CD4-positive, alpha-beta T cell treated with Interleukin-4 for 4 hours (primary cell): ENCODE measurements at places on chromosomes 4 and X.

DNA sequence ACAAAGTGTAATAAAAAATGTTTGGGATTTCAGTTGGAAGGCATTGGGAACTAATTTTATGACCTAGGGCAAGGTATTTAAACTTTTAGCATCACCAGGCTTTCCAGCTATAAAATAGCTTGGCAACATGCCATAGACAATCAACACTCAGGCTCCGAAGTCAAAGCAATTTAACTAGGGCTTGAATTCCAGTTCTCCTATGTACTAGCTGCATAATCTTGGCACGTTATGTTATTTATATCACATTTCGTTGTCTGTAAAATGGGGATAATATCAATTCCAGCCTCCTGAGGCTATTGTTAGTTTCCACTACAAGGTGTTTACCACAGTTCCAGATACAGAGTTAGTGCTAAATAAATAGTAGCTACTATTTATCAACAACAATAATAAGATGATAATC is 78.8 kb downstream of the DMD start:
- no peak for DNase-seq

- DNase-seq = no peak
Observed at GRCh38 chr4:26482508-26483462, 7.5 kb downstream of the CCKAR start.

DNA sequence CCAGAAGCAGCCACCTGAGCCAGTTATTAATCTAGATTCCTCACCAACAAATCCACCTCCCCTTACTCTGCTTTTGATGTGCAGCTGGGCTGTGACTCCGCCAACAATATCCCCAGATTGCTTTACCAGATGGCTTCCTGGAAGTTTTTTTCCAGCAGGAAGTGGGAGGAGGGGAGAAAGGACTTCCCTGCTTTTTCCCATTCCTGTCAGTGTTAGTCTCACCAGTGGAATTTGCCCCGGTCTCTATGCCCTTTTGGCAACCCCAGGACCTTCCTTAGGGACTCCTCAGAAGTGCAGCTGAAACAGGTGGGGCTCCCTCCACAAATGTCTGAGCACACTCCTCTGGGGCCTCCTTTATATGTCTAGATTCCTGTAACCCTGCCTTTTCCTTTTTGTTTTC is 465.2 kb upstream of the IGFBP7 start:
- no peak for DNase-seq

DNA sequence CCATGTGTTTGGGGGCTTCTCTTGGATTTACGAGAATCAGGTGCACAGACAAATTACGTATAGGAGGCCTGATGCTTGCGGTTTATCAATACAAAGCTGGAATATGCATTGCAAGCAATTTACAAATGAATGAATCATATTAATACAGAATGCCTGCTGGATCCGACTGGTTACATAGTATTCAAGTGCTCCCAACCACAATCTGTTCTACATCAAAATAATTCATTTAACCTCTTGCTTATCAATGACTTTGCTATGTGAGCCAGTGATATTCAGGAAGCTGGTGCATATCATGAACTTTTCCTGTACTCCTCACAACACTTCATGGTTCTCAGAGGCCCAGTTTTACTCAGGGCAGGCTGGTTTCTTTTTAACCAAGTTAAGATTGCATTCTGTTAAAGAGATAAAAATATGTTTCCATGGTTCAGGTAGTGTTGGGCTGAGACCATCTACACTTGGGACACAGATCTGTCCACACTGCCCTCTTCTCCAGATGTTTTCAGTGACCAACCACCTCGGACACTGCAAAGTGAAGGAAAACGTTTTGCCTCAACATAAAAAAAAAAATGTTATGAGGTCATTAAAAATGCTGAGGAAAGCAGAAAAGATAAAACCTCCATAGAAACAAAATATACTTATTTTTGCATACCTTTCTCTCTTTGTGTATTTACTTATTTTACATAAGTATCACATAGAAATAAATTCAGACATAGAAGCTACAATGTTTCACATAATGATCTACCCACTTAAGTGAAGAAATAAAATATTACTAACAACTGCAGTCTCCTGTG is 200.1 kb upstream of the VCX3A start:
- no peak for DNase-seq

DNA sequence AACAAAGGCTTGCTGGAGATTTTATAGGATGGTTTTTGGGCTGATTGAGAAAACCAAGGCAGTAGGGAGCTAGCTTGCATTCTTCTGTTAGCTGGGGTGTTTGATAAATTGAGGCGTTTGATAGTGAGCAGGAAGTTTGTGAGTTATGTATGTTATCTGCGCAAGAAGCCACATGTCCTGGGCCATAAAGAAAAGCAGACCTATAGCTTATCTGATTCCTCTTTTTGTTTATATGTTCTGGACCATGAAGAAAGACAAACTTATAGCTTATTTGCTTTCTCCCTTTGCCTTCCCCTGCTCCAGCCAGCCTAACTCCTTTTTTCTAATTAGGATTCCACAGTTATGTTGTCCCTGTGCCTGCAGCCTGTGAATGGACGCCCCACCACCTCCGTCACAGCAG is 9.2 kb downstream of the HNRNPH2 start:
- no peak for DNase-seq

DNA sequence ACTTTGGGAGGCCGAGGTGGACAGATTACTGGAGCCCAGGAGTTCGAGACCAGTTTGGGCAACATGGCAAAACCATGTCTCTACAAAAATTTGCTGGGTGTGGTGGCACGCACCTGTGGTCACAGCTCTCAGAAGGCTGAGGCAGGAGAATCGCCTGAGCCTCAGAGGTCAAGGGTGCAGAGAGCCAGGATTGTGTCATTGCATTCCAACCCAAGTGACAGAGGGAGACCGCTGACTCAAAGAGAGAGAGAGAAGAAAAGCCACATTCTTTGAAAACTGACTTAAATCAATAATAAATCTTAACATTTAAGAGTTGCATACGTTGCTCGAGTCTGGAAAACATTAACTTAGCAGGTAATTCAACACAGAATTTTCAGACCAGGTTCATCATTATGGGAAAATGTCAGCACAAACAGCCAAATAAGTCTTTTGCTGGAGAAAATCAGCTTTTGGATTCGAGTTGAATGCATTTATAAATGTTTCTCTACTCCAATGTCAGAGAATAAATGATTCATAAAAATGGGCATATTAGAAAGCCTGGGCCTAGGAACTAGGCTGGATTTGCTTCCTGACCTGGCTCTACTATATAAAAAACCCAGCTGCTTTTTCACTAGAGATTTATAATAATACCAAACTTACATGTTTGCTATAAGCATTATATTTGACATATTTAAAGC is 68.3 kb upstream of the RBPJ start:
- no peak for DNase-seq

GRCh38 chr4:7845493-7846128 is 94.0 kb downstream of the AFAP1 start:
- DNase-seq = no peak

- no peak for DNase-seq
Observed at GRCh38 chr4:106149911-106150310, 166.1 kb downstream of the TBCK start.

DNA sequence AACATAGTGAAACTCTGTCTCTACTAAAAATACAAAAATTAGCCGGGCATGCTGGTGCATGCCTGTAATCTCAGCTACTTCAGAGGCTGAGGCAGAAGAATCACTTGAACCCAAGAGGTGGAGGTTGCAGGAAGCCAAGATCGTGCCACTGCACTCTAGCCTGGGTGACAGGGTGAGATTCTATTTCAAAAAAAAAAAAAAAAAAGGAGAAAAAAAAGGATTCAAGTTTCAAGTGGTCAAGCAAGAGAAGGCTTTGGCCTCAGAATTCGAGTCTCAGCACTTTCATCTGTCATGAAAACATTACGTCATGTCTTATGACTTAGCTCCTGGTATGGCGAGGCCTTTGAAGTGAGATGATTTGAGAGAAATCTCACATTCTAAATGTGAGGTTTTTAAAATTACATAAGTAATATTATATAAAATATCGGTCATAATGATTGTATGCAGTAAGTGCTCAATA is 21.2 kb upstream of the DHRSX start:
- no peak for DNase-seq

DNA sequence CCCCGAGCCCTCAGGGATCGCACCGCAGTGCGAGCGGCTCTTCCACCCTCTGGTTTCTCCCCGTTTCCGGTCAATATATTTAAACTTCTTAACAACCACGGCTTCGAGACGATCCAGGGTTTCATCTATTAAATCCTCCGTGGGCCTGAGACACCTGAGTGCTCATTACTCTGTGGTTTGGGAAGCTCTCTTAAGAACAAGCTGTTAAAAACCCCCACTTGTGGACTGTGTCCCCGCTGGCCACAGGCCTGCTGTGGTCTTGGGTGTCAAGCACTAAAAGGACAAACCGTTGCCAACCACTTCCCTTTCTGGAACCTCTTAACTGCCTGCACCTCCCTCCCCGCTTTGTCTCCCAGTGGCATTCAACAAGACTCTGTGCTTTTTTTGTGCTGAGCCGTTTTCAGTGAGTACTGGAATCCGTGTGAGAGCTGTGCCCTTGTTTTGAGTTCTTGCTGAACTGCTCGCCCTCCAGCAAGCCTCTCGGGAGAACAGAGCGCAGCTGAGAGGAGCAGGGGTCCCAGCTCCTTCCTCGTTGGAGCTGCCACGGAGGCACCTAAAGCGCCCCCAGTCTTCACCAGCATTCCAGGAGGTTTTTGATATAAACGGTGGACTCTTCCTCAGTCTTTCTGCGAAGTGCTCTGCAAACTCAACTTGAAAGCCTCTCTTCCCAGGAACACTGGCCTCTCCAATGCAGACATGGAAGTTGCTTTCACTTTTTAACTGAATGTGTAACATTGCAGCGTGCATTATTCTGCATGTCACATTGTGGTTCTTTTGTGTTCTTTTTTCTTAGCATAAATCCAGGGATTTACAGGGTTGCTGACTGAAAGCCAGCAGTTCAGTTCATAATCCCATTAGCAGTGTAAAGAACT is 691 bp upstream of the IGFBP7 start:
- peak; percentile 5 for DNase-seq

DNA sequence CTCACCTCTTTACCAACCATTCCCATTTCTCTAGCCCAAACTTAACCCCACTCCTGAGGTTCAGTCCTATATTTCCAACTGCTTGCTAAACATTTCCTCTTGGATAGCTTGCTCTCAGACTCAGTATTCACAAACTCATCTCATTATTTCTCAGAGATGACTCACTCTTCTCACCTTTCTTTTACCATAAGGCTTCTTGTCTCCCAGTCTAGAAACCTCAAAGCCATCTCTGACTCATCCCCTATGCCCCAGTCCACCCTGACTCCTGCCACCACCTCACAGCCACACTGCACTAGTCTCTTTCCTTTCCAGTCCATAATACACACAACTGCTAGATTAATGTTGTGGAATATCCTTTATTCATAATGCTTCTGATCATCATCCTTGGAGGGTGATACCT is 4.8 kb downstream of the FRMPD3 start:
- peak; percentile 52 for DNase-seq

DNA sequence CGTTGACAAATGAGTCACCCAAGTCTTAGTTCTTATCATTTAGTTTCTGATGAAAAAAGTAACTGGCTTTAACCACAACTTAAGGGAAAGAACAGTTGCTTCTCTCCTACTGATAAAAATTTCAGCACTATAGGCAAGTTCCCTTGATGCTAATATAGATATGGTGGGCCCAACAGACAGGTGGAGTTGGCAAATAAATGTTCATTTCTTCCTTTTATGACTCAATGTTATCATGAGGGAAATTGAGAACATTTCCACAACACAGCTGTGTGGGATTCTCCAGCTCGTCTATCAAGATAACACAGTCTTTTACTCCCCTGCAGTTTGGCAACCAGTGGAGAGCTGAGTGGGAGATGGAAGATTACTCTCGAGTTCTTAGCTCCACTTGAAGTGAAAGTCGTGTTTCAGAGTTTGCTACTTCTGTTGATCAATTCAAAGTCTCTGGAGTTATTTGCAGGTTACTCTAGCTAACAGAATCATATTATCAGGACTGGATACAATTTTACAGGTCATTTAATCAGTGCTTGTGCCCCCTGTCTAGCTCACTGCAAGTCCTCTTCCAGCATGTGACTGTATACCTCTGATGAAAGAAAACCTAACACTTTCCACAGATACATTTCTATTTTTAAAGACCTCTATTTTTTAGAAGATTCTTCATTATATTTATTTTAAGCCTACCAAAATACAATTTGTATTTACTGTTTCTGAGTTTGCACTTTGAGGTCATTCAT is 270.6 kb upstream of the GK2 start:
- DNase-seq = no peak

GRCh38 chr4:42570221-42570620 is 86.7 kb downstream of the ATP8A1 start:
- DNase-seq = no peak

- DNase-seq = no peak
Observed at GRCh38 chrX:17735406-17735805, 1.9 kb upstream of the SCML1 start.

GRCh38 chr4:146674829-146675570 is 36.3 kb downstream of the POU4F2 start:
- DNase-seq = no peak

GRCh38 chr4:37802068-37802666 is 24.3 kb upstream of the PGM2 start:
- no peak for DNase-seq

GRCh38 chr4:142656178-142656577 is 189.9 kb downstream of the INPP4B start:
- DNase-seq = peak; percentile 4

- no peak for DNase-seq
Observed at GRCh38 chrX:123731987-123732669, 724 bp downstream of the THOC2 start.

GRCh38 chr4:156401371-156401770 is 447.7 kb upstream of the CTSO start:
- DNase-seq = no peak

GRCh38 chr4:141036786-141037185 is 96.5 kb downstream of the RNF150 start:
- DNase-seq = no peak

GRCh38 chrX:17377091-17377717 is 2.2 kb downstream of the NHS start:
- no peak for DNase-seq

- DNase-seq = no peak
Observed at GRCh38 chr4:66653937-66654336, 891.4 kb downstream of the CENPC start.

DNA sequence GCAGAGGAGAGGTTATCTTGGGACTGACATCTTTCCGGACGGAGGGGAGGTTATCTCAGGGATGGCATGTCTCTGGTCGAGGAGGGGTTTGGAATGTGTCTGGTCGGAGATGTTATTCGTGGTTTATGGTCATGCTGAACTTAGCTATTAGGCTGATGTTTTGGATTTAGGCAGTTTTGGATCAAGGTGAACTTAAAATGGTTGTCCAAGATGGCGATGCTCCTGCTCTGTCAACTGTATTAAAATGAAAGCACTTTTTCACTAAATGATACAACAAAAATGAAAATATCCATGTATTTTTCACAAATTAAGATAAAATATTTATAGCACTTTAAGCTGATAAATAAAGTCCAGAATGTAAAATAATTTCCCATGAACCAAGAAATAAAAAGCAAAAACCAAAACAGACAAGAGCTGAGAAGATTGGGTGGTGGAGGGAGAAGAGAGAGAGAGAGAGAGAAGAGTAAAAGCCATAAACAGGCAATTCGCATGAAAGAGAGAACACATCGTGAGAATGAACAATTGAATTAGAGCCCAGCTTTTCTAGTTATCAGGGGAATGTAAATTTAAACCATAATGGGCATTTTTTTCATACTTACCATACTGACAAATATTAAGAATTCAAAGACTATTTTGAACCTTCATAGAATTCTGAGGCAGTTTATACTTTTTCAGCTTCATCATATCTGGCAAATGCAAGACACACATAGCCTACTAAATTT is 2236.0 kb upstream of the AGA start:
- DNase-seq = no peak
